ENCODE measurements at places on chromosomes 6 and 20.
A peak's percentile ranks its signal among the peaks of the same experiment; 100 is the strongest.

GRCh38 chr6:78598966-78599365, 268.4 kb upstream of the IRAK1BP1 start:
- no peak for DNase-seq

- no peak for DNase-seq
These were observed 11.6 kb downstream of the C6orf163 start for GRCh38 chr6:87356181-87356580.

GRCh38 chr6:27839626-27840475, 72.3 kb downstream of the OR2B2 start:
- DNase-seq = no peak

GRCh38 chr6:170274713-170275560, 15.9 kb downstream of the DLL1 start:
- DNase-seq = no peak

GRCh38 chr20:32009564-32009963, 674 bp upstream of the CCM2L start:
- no peak for DNase-seq

DNA sequence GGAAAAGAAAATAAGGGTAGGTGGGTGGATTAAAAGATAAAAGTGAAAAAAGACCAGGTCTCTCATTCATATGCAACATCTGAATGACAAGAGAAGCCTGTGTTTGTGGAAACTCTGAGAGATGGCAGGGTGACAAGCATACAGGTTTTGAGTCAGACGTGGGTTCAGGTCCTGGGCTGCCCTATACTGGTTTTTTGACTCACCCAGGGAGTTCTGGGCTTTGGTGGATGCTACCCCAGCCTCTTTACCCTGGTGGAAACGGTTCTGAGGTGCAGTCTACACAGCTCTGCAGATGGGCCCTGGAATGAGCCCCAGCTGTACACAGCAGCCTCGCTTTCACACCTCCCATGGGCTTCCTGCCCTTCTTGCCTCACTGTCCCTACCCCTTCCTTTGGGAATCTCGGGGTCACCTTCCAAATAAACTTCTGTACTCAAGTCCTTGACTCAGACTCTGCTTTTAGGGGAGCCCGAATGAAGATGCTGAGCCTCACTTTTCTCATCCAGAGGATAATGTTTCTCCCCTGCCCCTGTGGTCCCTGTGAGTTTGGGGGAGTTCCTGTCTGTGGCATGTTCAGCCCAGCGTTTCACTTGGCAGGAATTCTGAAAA, 77.7 kb upstream of the CLDN20 start:
- DNase-seq = no peak

- DNase-seq = no peak
These were observed 169.2 kb upstream of the C6orf118 start for GRCh38 chr6:165478581-165478980.

- DNase-seq = no peak
These were observed 10.7 kb upstream of the TCFL5 start for GRCh38 chr20:62872184-62872847.

DNA sequence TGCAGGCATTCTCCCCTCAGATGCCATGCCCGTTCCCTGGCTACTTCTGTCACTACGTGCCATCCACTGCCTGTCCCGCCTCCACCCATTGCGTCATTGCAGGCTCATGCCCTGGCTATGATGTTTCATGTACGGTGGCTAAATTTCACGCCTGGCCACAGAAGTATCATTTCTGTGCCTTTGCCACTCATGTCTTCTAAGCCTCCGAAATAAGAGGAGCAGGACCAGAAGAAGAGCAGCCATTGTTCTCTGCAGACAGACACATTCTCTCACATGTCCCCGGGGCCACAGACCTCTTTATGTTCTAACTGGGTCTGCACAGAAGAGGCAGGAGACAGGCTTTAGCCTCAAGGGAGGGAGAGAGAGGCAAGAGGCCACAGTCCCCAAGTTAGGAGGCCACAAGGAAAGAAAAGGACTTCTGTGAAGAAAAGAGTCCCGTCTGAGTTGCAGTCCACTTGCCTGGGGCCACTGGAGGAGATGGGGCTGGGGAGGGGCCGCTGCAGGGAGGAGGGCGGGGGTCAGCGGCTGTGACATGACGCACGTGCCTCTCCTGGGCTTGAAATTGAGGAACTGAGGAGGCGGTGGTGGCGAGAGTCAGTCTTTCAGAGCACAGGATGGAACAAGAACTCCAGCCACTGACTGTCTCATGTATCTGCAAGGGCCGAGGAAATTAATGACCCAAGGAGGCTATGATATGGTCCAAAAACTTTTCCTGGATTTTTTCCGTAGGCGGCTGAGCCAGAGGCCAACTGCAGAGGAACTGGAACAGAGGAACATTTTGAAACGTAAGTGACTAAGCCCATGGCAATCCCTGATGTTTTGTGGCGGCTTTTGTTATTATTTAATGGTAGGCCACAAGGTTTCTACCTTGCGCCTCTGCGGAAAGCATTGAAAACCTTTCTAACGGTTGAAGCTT, 55.9 kb downstream of the TBC1D7 start:
- DNase-seq = peak; percentile 51

DNA sequence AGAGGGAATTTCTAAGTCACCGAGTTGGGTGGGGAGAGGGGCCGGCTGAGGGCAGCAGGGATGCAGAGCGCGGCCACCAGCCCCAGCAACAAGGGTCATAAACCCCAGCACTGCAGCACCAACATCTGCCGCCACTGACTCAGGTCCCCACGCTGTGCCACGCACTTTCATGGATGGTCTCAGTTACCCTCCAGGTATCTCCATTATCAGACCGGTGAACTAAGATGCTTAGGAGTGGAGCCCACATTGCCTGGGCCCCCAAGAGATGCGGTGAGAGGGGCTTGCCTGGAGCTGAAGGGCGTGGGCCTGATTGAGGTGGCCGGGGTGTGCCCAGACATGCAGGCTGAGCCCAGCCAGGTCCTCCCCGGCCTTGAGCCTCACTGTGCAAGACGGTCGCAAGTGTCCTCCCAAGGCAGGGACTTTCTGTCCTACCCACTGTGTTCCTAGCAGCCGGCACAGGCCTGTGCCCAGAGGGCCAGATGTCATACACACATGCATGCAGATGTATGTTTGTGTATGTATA, 19.3 kb downstream of the RBM38 start:
- DNase-seq = no peak

- no peak for DNase-seq
These were observed 1.0 kb downstream of the EHMT2 start for GRCh38 chr6:31896493-31896855.

- DNase-seq = no peak
These were observed 83.1 kb downstream of the GRM1 start for GRCh38 chr6:146111881-146112450.

DNA sequence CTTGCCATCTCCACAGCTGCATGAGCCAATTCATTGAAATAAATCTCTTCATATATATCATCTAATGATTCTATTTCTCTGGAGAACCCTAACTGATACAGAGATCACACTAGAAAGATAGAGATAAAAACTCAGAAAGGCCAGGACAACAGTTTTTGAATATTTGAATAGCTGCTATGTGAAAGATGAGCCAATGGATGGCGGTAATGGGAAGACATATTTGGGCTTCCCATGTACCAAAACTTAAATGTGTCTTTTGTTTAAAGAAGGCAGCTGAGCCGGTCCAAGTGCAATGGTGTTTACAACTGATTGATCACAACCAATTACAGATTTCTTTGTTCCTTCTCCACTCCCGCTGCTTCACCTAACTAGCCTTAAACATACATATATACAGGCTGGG, 35.1 kb downstream of the SGK1 start:
- DNase-seq = no peak

- DNase-seq = no peak
These were observed 93.9 kb upstream of the HDAC2 start for GRCh38 chr6:114064862-114065261.

DNA sequence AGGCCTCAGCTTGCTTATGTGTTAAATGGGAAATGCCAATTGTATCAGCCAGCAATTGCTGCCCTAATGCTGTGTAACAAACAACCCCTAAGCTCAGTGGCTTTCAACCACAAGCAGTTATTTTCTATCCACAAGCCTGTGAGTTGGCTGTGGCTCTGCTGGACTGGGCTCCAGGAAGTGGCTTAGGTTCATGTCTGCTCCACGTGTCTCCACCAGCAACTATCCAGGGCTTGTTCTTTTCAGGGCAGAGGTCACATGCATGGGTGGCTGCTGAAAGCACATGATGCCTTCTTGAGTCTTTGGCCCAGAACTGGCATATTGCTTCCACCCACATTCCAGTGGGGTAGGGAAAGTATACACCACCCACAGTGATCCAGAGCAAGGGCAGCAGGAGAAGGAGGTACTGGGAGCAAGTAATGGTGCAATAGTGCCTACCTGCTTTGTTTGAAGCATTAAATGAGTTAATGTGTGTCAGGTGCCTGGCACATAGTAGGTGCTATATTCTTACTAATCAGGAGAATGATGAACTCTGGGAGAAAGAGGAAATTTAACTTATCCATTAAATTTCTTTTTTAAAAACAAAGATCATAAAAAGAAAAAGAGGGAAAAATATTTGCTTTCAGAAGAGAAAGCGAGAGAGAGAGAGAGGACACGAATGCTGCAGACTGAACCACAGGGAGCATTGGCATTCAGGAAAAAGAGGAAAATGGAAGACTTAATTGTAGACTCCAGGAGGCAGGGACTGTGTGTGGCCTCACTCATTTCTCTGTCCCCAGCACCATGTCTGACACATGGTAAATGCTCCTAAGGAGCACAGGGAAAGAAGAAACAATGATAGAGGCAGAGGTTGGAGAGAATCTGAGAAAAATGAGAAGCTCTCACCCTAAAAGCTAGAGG, 25.2 kb upstream of the RNF24 start:
- no peak for DNase-seq

GRCh38 chr20:51574248-51575033, 31.9 kb upstream of the NFATC2 start:
- DNase-seq = no peak

GRCh38 chr20:25541676-25542075, 43.7 kb downstream of the NINL start:
- no peak for DNase-seq

- DNase-seq = no peak
These were observed 47.9 kb downstream of the GNAS start for GRCh38 chr20:58900397-58900796.

DNA sequence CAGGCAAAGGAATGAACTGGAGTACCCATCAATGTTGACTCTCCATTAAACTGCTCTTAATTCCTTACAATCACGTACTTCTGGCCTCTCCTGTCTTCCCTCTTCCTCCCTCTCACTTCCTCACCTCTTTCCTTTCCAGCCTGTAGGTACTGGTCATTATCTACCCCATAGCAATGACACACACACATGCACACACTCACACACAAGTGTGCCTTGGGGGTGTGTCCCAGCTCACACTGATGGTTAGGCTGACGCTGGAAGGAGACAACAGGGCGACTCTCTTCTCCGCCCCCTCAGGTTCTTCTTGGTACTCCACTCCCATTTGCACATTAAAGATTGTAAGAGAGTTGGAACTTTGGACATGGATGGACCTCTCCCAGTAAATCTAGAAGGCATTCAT, 14.0 kb upstream of the SERPINB9 start:
- DNase-seq = no peak

DNA sequence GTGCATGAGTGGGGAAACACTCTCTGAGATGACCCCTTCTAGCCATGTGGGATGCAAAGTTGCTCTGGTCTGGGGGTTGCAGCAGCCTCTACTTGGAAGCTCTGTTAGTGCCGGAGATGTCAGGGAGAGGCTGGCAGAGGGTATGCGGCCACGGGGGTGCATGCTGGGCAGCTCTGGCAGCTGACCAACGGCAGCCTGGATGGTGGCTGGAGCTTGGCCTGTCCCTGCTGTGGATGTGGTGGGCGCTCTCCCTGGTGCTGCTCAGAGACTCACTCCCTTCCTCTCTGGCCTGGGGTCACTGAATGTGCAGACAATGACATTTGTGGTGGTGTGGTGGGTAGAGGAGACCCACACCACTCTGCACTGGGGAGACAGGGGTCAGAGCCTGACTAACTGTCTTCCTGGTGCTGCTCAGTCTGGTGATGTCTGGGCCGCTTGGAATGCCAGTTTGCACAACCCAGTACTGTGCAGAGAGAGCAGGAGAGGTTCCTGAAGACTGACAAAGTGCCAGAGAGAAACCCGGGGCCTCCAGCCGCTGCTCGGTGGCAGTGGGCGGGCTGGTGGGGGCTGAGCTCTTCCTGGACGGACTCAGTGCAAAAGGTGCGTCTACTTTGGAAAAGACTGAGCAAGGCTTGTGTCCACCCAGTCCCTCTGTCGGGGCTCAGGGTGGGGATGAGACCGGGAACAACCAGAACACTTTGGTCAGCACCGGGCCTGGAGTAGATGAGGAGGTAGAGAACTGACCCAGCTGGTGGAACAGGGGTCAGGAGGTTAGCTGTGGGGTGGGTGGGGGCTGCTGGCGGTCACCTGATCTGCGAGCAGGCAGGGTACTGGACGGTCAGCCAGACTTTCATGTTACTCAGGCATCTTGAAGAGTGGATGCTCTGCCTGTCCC, 2.7 kb downstream of the MYT1 start:
- no peak for DNase-seq

GRCh38 chr20:5146871-5147592, 20.2 kb downstream of the CDS2 start:
- DNase-seq = no peak

GRCh38 chr6:125375821-125376220, 74.1 kb upstream of the HDDC2 start:
- DNase-seq = no peak

All from left ventricle myocardium inferior (tissue), 1 donor.